ENCODE measurements at places on chromosomes 7 and 10. TPM values are rescaled to one million over a fixed set of nuclear protein-coding genes. Genes with fewer than 3 reads are reported as not detected.
A peak's percentile ranks its signal among the peaks of the same experiment; 100 is the strongest.

DNA sequence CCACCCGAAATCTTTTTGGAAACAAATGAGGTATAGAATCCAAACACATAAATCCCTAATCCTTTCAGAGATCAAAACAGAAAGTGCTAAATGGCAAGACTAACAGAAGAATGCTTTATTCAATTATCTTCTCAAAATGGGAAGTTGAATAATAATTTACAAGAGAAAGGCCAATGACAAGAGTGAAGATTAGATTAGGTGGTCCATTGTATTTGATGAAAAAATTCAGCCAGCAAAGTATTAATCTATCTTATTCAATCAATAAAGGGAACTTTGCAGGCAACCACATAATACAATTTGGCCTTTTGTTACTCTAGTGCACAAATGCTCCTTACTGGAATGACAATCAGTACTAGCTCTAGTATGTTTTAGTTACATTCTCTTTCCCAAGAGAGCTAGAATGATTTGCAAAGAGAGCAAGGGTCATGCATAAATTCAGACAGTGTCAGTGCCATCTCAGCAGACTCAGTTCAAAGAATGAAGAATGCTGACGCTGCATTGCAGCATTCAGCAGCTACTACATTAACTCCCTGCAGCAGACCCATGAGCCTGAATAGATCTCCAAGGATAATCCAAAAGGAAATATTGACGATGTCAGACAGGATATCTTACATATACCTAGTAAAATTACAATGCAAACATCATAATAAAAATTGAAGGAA is 131.8 kb downstream of the ANK3 start:
- H3K4me3 ChIP-seq, result no peak overlapping the region
- no peaks in the 10 kb centered on the region for H3K27me3 ChIP-seq
- H3K4me1 ChIP-seq, result no peaks in the 10 kb centered on the region
- DNase-seq, result peak; percentile 85
- no peak overlapping the region for H3K27ac ChIP-seq
- H3K36me3 ChIP-seq, result no peaks in the 10 kb centered on the region

DNA sequence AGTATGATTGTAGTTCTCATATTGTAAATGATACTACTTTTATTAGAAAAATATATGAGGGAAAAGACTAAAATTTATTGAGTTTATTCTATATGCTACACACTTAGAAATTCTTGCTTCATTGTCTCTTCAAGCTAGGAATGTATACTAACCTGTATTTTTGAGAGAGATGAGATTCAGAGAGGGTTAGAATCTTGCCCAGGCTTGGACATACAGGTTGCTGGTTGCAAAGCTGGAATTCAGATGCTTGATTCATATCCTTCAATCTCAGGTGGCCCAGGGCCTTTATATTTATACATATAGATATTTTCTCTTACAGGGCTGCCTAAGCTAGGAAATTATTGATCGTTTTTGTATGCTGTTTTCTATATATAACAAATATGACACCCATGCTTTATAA is 324.2 kb downstream of the CDK14 start:
- DNase-seq, result no peak
- H3K4me3 ChIP-seq, result no peak overlapping the region
- no peaks in the 10 kb centered on the region for H3K27me3 ChIP-seq
- no peaks in the 10 kb centered on the region for H3K36me3 ChIP-seq
- no peak overlapping the region for H3K27ac ChIP-seq

DNA sequence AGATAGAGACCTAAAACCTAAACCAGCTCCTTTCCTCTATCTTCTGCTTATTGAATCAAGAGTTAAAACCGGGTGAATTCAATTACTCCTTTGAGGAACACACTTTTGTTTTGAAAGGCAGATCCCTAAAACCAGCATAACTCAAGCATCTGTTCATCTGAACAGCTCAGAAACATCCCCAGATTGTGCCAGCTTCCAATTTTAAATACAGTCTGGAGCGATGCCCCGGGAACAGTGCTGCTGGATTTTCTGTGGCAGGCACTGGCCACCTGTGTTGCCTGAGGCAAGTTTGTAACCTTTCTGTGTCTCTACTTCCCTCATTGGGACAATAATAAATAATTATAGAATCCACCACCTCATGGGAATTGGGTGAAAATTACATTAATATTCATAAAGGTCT is 281.4 kb upstream of the NFE2L3 start:
- no peaks in the 10 kb centered on the region for H3K4me1 ChIP-seq
- no peak for DNase-seq
- no peaks in the 10 kb centered on the region for H3K36me3 ChIP-seq
- H3K27ac ChIP-seq, result no peak overlapping the region
- peaks cover 71% of the 10 kb centered on the region for H3K27me3 ChIP-seq

GRCh38 chr7:150665089-150665748 is 20.3 kb upstream of the GIMAP2 start:
- no peaks in the 10 kb centered on the region for H3K27me3 ChIP-seq

DNA sequence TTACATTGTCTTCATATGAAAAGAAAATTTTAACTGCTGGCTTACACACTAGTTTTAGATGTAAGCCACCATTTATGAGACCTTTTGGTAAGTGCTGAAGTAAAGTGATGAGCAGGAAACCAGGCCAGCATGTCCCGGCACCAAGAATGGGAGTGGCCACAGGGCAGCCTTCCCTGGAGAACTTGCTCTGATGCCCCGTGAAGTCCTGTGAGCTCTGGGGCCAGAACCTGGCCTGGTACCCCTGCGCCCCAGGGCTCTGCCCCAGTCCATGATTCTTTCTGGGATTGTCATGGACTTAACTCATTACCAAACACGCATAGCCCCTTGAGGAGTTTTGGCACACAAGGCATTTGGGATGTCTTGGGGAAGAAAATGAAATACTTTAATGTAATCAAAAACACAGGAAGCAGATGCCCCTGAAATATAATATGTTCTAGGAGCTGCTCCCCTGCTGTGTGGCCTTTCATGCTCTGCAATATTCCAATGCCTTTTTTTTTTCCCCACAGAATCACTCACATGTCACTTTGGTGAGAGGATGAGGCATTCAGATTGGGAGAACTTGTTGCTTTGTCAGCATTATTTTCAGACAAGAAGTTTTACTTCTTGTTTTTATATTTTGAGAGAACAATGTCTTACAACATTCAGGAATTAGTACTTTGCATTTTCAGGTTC is 53.1 kb upstream of the CXCL12 start:
- no peaks in the 10 kb centered on the region for H3K27me3 ChIP-seq
- DNase-seq, result no peak
- no peak overlapping the region for H3K27ac ChIP-seq
- H3K4me3 ChIP-seq, result no peak overlapping the region

- H3K4me1 ChIP-seq, result no peaks in the 10 kb centered on the region
- no peaks in the 10 kb centered on the region for H3K36me3 ChIP-seq
- H3K4me3 ChIP-seq, result no peak overlapping the region
- no peak overlapping the region for H3K27ac ChIP-seq
- no peak for DNase-seq
Observed at GRCh38 chr10:15700078-15700674, 19.5 kb downstream of the ITGA8 start.

- peak; percentile 94 for DNase-seq
- H3K27me3 ChIP-seq, result no peaks in the 10 kb centered on the region
- peaks cover 78% of the 10 kb centered on the region for H3K4me1 ChIP-seq
- H3K27ac ChIP-seq, result peak overlapping the region; percentile 92
- H3K36me3 ChIP-seq, result peaks cover 20% of the 10 kb centered on the region
Observed at GRCh38 chr7:47327698-47328391, 254.1 kb downstream of the TNS3 start.

DNA sequence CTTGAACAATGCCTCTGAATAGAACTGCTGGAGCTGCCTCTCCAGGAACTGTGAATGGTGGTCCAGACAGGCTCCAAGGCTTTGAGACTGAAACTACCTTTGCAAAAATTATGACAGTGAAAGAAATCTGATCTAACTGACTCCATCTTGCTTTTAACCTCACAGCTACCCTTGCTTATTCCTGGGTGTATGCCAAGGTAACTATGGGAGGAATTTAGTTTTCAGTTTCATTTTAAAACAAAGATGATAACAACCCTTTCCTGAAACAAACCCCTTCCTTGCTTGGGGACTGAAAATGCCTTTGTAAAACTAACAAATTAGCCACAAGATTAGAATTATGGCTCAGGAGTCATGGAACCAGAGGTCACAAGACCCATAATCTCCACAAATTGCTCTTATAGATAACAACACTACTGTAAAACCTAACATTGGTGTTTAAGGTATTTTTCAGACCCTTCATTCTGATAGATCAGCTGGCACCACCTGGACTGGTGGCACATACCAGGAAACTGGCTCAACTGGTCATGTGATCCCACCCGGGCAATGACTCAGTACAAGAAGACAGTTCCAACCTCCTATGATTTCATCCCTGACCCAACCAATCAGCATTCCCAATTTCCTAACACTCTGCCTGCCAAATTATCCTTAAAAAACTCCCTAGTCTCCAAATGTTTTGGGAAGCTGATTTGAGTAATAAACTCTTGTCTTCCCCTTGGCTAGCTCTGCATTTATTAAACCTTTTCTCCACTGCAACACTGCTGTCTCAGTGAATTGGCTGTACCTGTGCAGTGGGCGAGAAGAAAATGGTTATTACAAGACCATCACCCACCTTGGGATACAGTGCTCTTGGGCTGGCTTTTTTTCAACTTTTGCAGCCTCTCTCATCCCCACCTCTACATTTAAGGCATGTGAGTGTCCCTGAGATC is 608.1 kb downstream of the TYW1 start:
- no peaks in the 10 kb centered on the region for H3K4me1 ChIP-seq
- no peak overlapping the region for H3K27ac ChIP-seq
- H3K4me3 ChIP-seq, result no peak overlapping the region
- no peaks in the 10 kb centered on the region for H3K27me3 ChIP-seq

DNA sequence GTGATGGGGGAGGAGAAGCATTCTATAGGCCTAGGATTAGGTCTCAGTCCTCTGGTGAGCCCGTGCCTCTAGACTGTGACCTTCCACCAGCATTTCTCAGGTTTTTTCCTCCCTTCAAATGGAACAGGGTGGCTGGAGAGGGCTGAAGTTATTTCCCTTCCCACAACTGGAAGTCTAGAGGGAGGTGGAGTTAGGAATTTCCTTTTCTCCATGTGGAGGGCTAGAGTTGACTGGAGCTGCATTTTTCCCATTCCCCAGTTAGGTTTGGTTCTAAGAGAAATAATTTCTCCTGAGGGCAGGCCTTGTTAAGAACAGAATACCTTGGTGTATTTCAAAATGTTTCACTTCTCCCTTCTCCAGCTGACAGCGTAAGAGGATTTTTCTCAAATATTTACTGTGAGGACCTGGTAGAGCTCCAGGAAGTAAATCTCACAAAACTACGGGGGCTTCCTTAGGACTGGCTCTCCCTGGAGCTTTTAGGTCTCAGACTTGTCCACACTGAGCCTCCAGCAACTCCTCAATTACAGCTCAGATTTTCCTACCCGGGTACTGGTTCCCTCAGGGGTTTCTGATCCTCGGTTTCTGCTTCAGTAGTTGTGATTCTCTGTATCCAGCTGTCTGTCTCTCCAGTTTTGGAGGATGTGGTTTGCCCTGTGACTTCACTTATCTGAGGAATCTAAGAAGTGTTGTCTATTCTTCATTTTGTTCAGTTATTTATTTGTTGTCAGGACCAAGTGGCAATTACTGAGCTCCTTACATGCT is 6.0 kb upstream of the REEP3 start:
- no peaks in the 10 kb centered on the region for H3K27me3 ChIP-seq
- no peak for DNase-seq
- no peak overlapping the region for H3K27ac ChIP-seq

- H3K4me3 ChIP-seq, result no peak overlapping the region
- peak overlapping the region; percentile 67 for H3K27ac ChIP-seq
- H3K36me3 ChIP-seq, result peaks cover 2% of the 10 kb centered on the region
Observed at GRCh38 chr10:11209830-11210181, 192.1 kb downstream of the CELF2 start.

DNA sequence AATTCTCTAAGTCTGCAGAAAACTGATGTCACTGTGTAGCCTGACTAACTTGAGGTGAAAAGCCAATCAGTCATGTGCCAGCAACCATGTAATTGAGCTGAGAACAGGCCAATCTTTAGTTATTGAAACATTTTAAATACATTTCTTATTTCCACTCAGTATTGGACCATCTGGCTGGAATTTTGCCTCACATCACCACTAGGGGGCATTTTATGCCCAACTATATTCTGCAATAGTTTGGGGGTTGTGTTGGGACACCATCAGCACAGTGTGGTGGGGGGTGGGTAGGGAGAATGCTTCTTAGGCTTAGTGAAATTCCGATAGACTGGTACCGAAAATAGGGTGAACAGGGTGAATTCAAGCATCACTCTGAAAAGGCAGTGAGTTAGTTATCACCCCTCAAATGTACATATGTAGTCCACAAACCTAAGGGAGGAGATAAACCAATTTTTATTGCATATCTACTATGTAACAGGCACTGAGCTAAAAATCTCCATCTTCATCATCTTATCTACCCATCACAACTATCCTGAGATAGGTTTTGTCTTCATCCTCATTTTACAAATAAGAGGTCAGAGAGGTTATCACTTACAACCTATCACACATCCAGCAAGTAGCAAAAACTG is 17.8 kb downstream of the NPSR1 start:
- no peaks in the 10 kb centered on the region for H3K4me1 ChIP-seq
- H3K27ac ChIP-seq, result no peak overlapping the region
- DNase-seq, result peak; percentile 46
- H3K27me3 ChIP-seq, result no peaks in the 10 kb centered on the region
- no peaks in the 10 kb centered on the region for H3K36me3 ChIP-seq

DNA sequence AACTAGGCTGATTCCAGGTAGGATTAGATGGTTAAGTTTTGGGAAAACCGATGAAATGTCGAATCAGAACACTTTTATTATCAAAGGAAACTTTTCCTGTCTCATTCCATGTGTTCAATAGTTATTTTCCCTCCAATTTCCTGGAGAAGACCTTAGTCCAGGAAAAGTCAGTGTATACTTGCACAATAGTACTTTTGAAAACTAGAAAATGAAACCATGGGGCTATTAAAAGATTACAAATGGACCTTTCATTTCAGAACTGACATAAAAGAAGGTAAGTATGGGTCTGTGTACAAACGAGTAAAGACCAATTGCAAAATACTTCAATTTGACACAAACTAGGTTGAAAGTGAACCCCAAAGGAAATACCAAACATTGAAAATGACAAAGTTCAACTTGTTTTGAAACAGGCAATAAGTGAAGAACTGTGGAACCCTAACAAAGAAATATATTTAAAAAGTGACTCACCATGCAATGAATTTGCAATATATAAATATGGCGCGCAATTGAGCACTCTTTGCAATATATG is 2.1 kb downstream of the AVPI1 start:
- H3K36me3 ChIP-seq, result no peaks in the 10 kb centered on the region
- peak overlapping the region; percentile 84 for H3K4me3 ChIP-seq
- H3K27me3 ChIP-seq, result no peaks in the 10 kb centered on the region
- DNase-seq, result no peak

NPC1L1 gene
- total RNA-seq, result 0.06 TPM

MCM10 gene
- total RNA-seq, result 4.4 TPM

DIP2C gene
- 28.8 TPM for total RNA-seq

PSD gene
- total RNA-seq, result 39.6 TPM

C10orf53 gene
- not detected for total RNA-seq

MYL10 gene
- not detected for total RNA-seq

PRSS37 gene
- not detected for total RNA-seq

SH2D4B gene
- total RNA-seq, result 0.20 TPM

COL17A1 gene
- 1.7 TPM for total RNA-seq

BZW2 gene
- 39.0 TPM for total RNA-seq
